ENCODE measurements at places on chromosomes 4 and X. TPM values are rescaled to one million over a fixed set of nuclear protein-coding genes. Genes with fewer than 3 reads are reported as not detected.

Gene AFP
- total RNA-seq, result not detected

Gene CT45A5
- not detected for total RNA-seq

Gene SSX3
- total RNA-seq, result not detected

Gene SPIN2A
- 0.16 TPM for total RNA-seq

Gene ZCCHC12
- total RNA-seq, result not detected

Gene MTNR1A
- total RNA-seq, result not detected

Gene RIBC1
- 2.6 TPM for total RNA-seq

Gene MRFAP1L1
- 90.6 TPM for total RNA-seq

Gene TLR7
- total RNA-seq, result not detected

Gene TIMM8A
- total RNA-seq, result 1.8 TPM

Gene TMPRSS11B
- not detected for total RNA-seq

Gene CT47B1
- total RNA-seq, result not detected

Gene HSD17B13
- 0.10 TPM for total RNA-seq

Gene MSANTD1
- total RNA-seq, result 0.55 TPM

GRCh38 chr4:150859453-150859852, 155.6 kb downstream of the LRBA start:
- DNase-seq, result no peak

DNA sequence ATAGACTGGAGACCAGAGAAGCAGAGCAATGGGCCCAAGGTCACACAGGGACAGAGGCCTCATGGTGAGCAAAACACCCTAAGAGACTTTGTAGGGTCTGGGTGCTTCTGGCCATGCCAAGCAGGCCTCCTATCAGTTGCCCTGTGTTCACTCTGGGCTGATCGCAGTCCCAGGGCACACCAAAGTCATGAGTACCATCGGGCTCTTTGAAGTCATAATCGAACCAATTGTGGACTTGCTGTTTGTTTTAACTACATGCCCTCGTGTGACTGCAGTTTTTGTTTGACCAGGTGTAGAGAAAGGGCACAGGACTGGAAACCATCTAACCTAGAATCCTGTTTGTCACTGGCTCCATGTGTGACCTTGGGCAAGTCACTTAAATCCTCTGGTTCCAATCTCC, 172.5 kb upstream of the CPEB2 start:
- no peak for DNase-seq

DNA sequence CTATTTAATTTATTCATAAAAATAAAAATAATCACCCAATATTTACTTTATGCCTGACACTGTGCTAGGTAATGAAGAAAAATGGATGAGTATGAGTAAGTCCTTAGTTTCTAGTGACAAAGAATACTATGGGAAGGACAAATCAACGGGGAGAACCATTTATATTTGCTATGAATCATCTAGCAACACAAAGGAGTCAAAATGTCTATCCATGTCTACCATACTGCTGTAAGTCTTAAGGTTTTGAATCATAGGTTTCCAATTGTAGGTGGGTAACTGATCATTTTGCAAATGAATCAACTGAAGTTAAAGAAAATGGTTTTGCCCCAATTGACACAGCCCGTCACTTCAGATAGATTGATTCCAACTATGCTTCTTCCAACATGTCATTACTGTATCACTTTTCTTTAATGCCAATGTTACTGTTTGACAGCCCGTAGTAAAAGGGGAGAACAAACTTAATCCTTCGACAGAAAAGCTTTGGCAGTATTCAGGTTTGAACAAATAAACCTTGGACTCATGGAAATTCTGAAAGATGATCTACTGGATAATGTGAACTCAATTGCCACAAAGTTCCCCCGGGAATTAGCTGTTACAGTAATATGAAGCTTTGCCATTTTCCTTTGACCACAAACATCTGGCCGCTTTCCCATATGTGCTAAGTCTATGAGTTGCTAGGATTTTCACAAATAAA, 3.2 kb downstream of the TDO2 start:
- peak; percentile 84 for DNase-seq

GRCh38 chr4:109072595-109072994, 229.9 kb downstream of the COL25A1 start:
- DNase-seq, result peak; percentile 29

DNA sequence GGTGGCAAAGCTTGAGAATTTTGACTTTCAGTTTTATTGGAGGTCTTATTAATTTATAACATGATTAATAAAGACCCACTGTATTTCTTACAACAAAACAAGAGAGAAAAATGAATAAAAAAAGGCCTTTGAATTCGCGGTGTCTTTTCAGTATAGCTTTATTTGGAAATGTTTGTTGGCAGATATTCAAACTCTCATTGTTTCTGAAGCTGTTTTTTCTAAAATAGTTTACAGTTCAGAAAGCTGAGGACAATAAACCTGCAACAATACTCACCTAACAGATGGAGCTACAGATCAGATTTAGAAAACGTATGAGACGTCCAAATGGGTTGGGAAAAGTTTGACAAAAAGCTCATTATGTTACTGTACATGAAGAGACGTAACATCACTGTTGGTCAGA, 2.4 kb upstream of the SPARCL1 start:
- no peak for DNase-seq

DNA sequence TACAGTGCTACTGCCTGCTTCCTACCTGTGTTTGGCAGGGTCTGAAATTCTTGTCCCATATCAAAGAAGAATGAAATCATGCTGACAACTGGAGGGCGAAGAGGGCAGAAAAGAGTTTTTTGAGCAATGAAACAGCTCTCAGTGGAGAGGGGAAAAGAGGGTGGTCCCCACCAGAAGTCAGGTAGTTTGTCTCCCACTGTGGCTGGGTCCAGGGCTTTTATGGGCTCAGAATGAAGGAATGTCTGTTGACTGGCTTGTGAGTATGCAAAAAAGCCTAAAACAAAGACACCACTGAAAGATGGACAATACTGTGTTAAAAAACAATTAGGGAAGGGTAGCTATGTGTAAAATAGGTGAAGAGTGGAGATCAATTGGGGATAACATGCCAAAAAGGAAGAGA, 115.0 kb downstream of the ADAM29 start:
- DNase-seq, result no peak

GRCh38 chr4:1504595-1505500, 98.6 kb upstream of the NKX1-1 start:
- peak; percentile 6 for DNase-seq

- DNase-seq, result no peak
Measured at GRCh38 chr4:2303686-2304320, 41.9 kb upstream of the MXD4 start.

DNA sequence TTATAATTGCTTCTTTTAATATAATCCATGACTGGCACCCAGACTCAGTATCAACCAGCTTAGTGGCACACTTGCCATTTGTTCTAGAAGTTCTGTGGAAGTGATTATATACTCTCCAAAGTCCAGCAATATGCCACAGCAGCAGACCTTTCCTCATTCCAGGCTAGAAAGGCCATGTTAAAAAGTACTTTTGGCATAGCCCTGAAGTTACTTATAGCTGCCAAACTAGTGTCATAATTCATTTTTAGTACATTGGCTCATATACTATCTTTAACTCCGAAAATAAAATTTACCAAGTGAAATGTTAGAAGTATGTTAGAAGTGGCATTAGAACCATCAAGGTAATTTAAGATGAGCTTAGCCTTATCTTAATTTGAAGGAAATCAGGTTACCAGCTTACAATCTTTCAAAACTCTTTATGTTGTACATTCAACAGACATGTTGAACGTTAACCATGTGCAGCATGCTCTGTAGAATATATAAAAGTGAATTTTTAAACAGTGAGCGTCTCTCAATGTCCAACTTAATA, 714.2 kb upstream of the LCORL start:
- DNase-seq, result no peak

DNA sequence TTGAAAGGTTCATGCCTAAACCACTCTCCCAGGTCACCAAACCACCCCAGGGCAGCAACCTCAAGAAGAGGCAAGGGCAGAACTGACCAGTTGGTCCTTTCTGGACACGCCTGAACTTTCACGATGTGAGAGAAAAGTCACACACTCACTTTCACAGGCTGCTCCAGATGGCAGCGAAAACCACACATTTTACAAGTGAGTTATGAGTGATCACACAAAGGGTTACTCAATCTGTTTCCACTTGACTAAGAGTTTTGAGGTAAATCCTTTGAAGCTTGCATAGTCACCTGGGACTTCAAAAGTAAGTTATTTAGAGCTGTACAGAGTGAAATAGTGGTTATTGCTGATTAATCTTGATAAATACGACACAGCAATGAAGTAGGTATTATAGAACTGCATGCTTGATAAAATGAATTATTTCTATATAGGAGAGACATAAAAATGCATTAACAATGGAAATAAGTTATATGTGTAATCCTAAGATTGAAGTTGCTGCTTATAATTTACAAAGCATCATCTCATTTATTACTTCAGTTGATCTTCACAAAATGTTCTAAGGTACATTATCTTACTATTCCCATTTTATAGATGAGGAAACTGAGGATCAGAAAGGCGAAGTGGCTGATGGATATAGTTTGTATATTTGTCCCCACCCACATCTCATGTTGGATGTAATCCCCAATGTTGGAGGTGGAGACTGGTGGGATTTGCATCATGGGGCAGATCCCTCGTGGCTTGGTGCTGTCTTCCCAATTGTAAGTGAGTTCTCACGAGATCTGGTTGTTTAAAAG, 103.0 kb upstream of the KLF3 start:
- DNase-seq, result no peak

DNA sequence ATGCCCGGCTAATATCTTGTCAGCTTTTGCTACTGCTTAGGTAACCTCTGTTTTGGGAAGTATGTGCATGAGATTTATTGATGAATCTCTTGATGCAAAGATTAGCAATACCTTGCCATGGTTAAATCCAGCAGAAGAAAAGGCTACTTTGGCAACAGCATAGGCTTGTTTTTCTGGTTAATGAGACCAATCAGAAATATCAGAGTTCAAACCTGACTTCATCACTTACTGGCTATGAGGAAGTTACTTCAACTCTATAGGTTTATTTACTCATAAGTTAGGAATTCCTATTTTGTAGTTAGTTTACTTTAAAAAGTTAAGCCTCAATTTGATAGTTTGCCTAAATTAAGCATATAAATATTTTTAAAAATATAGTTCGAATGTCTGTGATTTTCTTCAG, 93.1 kb downstream of the PDLIM5 start:
- no peak for DNase-seq

DNA sequence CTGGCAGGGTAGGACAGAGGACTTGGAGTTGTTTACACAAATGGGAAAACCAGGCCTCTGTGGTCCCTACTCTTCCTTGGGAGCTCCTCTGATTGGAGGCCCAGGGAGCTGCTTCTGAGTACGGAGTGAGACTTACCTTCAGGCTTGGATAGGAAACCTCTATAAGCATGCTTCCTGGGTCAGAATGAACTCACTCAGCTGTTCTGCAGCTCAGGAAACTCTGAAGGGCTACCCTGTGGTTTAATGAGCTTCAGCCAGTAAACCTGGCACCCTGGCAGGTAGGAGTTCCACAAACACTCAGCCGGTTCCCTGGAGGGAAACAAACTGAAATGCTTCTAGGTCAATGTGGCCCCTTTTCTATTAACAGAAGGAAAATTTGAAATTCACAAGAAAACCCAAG, 51.0 kb upstream of the TFDP3 start:
- DNase-seq, result no peak

DNA sequence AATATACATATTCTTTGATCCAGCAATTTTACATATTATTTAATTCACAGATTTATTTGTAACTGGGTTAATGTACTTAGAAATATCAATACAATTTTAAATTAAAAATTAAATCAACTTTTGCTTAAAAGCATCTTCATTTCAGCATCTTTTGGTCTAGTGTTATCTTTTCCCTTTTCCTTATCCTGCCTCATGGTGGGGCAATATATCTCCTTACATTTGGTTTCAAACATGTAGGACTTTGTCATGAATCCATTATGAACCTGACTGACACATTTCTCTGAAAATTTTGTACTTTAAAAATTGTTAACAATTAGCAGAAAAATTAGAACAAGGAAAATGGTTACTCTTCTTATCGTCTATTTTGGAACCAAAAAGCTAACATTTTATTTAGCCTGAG, 42.8 kb upstream of the ANK2 start:
- DNase-seq, result no peak

- DNase-seq, result peak; percentile 3
Measured at GRCh38 chr4:36332023-36332781, 50.8 kb downstream of the DTHD1 start.

DNA sequence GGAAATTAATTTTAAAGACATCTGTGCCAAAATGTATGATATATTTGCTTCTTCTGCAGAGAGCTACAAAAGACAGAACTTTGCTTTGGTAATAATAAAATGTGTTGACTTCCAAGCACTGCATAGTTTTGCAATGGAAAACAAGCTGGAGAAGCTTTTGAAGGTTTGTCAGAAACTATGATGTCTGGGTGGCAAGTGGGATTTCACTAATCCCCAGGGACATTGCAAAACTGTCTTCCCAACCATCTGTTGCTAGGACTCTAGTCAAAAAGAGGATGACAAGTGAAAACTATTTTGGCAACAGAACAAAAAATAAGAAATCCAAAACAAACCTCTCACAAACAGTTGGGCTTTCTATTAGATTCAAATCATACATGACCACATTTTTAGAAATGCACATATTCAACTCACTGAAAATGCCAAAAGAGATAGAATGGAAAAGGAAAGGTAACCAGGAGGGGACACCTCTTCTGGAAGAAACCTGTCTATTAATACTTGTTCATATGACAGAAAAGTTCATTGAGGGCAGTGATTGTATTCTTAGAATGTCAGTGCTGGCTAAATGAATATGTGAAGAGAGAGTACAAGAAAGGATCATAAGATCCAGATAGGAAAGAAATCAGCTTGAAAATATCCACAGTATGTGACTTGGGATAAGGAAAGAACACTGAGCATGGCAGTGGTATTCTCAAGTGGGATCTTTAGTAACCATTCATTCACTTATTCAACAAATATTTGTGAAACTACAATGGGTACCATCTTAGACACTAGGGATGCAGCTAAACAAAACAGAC, 228.0 kb downstream of the RASL11B start:
- DNase-seq, result no peak

DNA sequence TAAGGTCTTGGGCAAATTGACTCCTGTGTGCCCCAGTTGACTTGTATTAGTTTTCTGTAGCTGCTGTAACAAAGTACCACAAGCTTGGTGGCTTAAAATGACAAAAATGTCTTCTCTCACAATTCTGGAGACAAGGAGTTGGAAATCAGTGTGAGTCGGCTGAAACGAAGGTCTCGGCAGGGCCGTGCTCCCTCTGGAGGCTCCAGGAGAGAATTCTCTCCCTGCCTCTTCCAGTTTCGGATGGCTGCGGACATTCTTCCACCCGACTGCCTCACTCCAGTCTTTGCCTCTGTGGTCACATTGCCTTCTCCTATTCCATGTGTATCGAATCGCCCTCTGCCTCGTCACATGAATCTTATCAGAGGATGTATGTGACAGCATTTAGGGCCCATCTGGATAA, 66.0 kb upstream of the PHOX2B start:
- DNase-seq, result no peak

GRCh38 chr4:148443512-148444295, 1.5 kb upstream of the NR3C2 start:
- DNase-seq, result no peak

- DNase-seq, result no peak
Measured at GRCh38 chr4:142683503-142683902, 162.6 kb downstream of the INPP4B start.

GRCh38 chr4:83664741-83665140, 128.8 kb downstream of the GPAT3 start:
- no peak for DNase-seq
